Pulmonary artery endothelial cell (primary cell): ENCODE measurements at places on chromosomes 6 and 20. TPM values are rescaled to one million over a fixed set of nuclear protein-coding genes. Genes with fewer than 3 reads are reported as not detected.

Gene ZSCAN26
- total RNA-seq = 8.9 and 18.5 TPM in 2 replicates

Gene FNDC11
- total RNA-seq = 1.1 and 1.9 TPM in 2 replicates

DNA sequence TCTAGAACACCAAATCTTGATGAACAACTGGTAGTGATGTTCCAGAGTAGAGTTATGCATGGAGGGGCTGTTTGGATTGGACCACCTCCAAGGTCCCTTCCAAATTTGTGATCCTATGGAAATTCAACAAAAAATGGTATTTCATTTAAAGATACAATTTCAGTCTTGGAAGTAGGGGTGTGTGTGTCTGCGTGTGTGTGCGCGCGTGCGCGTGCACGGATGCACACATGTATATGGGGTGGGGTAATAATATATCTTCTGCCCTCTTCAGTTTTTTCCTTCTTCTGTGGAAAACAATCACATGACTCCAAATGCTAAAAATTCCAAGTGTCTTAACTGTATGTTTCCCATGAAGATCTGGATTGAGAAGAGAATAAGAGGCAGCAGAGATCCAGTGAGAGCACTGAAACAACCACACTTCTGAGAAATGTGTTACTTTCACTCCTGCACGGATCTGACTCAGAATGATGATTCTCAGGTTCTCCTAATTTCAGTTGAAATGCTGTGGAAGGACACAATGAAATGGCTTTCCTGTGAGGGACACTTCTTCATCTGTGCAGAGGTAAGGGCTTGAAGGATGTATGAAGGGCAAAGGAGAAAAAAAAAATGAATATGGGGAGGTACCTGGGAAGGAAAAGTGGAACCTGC, 10.6 kb upstream of the IL17F start:
- no peak for DNase-seq

DNA sequence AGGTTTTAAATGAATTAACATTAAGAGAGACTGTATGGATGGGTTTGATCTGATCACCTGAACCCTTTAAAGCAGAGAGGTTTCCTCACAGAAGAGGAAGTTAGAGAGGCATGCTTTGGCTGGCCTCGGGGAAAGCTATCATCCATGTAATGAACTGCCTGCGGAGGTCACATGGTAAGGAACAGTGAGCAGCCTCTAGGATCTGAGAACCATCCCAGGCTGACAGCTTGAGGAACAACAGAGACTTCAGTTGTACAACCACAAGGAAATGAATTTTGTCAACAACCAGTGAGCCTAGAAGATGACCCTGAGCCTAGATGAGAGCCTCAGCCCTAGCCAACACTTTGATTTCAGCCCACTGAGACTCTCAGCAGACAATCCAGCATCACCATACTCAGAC, 2.9 kb upstream of the COL21A1 start:
- no peak for DNase-seq

DNA sequence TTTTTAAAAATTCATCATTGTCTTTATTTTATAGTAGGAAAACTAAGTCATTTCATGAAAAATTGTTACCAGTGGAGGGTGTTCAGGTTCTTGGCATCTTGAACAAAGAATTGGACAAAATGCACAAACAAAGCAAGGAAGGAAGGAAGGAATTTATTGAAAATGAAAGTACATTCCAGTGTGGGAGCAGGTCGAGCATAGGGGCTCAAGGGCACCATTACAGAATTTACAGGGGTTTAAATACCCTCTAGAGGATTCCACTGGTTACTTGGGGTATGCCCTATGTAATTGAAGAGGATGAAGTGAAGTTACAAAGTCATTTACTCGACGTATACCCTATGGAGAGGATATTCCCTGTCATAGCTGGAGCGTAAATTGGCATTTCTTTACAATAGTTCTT, 37.4 kb upstream of the HDAC2 start:
- no peak for DNase-seq

- DNase-seq = no peak
These were observed 146.0 kb upstream of the BEND6 start for GRCh38 chr6:56808871-56809359.

GRCh38 chr6:43951063-43951755, 176.0 kb downstream of the MRPL14 start:
- DNase-seq = no peak
